ENCODE measurements at places on chromosomes 7 and 10.

GRCh38 chr10:24333736-24334135 lies 124.8 kb downstream of the KIAA1217 start:
- no peak for DNase-seq

DNA sequence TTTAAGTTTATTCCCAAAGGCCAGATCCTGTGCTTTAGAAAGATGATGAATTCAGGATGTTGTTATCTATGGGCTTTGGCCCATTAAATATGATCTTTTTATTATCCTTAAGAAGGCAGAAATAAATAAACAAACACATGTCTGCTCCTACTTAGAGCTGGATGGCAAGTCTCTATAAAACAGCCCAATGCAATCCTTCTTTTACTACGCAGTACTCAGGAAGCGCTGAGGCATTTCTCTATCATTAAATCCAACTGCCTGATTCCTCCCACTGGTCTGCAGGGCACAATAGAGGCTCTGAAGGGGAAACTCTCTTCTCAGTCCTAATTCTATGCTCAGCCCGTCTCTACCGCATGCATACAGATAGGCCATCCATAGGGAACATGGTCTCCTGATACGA lies 144.5 kb upstream of the TMEM72 start:
- DNase-seq, result no peak

GRCh38 chr10:12564173-12564572 lies 214.8 kb downstream of the CAMK1D start:
- DNase-seq, result no peak

DNA sequence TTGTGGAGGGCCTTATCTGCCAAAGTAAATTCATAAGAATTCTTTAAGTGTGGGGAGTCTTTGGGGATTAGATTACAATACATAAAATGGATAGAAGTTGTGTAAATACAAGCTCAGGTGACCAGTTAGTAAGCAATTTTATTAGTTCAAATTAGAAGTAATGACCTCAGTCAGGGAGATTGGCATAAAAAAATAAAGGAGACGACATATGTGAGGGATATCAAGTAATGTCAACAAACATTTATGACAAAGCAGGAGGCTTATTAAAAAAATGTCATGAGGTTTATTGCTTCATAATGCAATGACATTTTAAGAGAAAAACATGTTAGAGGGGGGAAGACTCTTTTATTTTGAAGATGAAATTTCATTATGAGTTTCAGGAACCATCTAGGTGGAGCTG lies 1137.0 kb upstream of the PHF14 start:
- DNase-seq, result no peak

DNA sequence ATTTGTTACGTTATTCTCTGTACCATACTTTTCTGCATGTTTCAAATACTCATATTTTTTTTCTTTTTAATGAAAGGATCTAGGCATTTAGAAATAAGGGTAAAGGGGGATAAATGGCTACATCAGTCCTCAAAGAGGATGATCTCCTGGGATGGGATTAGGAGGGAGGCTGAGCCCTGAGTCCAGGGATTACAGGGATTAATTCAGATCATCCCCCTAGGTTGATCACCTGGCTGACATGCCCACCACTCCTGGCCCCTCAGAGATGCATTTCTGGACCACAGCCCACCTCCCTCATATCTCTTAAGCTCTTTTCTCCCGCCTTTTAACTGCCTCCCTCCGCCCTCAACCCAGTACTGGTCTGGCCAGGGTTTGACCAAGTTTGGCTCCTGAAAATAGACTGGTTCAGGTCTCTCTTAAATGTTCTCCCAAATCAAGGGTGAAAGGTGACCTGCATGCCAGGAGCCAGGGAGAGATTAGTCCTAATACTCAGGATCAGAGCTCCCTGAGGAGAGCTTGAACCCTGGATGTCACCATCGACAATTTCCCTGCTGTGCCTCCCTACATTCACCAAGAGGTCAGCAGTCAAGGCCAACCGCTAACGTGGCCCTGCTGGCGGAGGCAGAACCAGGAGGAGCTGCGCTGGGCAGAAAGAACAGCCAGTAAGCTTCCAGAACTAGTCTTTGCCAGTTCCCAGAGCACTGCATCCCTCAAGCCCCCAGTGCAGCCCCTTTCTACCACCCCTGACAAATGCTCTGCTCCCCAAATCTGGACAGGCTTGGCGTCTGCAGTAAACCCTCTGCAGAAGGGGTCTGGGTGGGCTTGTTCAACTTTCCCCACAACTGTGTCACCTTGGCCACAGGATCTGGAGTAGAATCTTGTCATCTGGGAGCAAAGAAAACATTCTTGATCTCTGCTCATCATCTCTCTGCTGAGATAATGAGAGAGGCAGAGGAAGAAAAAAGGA lies 3.0 kb upstream of the CCDC136 start:
- no peak for DNase-seq

DNA sequence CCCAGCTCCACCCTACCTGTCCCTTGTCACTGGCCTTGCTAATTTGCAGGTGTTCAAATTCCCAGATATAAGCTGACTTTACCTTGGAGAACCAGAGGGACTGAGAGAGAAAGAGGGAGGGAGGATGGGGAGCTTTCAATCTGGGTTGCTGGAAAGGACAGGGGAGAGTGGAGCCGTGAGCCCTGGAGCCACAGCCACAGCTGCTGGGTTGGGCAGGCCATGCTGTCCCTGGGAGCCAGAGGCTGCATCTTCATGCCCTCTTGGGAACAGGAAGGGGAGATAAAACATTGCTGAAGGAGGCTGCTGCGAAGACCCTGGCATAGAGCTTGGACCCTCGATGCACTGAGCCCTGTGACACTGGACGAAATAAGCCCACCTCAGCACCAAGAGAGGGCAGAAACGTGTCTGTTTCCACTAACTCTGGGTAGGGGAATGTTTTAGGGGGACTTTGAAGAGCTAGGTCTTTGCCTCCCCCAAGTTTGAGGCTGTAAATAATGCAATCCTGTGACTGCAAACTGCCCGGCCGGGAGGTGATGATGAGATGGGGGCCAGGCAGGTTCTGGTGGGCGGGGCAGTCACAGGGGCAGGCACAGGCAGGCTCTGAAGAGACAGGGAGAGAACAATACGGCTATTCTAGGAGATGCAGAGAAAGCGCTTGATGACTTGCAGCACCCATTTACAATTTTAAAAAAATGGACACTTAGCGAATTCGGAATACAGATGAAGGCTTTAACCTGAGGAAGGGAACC lies 5.8 kb upstream of the JAKMIP3 start:
- DNase-seq, result no peak

DNA sequence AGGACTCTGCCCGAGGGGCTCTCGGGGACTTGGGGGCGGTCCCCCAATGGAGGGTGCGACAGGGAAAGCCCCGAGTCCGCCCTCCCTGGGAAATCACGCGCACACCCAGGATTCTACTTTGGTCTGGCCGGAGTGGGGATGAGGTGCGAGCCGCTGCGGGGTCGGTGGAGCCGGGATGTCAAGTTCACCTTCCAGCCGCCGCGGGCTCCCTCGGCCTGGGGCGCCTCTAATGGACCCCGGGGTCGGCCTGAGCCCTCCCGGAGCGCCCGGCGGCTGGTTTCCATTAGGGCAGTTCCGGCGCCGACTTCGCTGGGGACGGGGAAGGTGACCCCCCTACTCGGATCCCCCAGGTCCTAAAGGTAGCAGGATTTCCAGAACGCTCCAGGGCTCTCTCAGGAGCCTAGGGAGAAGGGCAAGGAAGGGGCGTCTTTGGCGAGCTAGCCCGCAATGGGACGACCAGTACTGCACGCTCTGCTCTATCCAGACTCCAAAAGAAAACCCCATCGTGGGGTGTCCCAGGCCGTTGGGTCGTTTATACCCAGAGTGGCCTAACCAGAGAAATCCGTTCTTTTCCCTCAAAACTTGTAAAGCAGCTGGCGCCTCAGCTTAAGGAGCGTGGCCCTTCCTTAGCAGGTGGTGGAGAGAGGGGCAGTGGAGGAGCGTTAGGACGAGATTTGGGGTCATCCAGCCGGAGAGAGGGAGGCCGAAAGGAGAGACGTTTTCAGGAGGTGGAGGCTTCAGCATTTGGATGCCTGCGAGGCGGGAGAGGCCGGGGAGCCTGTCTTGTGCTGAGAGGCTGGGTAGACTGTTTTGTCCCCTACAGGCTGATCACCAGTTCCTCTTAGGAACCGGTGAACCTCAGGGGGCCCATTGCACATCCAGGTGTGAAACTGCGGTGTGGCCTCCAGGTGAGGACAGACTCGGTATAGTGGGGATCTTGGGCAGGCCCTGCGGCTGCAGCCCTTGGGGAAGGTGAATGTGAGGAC lies 860 bp upstream of the WDR86 start:
- no peak for DNase-seq

DNA sequence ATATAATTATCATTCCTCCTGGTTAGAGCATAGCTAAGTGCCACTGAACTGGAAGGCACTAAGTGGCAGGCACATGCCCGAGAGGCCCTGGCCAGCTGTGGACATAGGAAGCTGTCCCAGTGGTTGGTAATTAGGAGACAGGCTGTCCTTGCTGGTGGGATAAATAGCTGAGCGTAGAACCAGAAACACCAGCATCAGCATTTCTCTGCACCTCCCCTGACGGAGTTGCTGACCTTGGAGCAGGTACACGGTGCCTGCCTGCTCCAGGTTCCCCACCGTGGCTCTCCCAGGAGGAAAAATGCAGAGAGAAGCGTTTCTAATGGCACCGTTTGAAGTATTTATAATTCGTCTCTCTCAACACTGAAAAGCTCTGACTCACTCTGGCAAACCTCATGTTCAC lies 5.6 kb upstream of the ABLIM1 start:
- no peak for DNase-seq

- DNase-seq, result no peak
These were observed 169.5 kb downstream of the TMEM26 start for GRCh38 chr10:61283481-61284221.

DNA sequence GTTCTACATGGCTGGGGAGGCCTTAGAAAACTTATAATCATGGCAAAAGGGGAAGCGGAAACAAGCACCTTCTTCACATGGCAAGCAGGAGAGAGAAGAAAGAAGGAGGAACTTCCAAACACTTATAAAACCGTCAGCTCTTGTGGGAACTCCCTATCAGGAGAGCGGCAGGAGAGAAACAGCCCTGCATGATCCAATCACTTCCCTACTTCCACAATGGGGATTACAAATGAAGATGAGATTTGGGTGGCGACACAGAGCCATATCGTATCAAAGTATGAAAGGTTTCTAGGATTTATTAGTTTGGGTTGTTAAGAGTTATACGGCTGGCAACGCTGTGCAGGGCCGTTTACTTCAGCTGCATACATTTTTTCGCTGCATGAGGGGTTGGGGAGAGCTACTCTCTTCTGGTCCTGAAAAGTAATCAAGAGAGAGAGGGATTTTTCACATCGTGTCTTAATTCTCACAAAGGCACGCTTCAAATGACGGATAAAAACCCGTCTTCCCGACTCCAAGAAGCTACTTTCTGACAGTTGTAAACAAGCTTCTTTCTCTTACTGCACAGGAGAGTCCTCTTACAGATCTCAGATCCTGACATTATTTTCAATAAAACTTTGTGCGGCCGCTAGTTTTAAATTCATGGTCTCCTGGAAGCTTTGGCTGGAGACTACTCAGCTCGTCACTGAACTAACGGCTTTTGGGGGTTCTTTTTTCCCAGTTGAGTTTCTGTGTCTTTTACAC lies 751 bp upstream of the GTPBP10 start:
- DNase-seq, result no peak

DNA sequence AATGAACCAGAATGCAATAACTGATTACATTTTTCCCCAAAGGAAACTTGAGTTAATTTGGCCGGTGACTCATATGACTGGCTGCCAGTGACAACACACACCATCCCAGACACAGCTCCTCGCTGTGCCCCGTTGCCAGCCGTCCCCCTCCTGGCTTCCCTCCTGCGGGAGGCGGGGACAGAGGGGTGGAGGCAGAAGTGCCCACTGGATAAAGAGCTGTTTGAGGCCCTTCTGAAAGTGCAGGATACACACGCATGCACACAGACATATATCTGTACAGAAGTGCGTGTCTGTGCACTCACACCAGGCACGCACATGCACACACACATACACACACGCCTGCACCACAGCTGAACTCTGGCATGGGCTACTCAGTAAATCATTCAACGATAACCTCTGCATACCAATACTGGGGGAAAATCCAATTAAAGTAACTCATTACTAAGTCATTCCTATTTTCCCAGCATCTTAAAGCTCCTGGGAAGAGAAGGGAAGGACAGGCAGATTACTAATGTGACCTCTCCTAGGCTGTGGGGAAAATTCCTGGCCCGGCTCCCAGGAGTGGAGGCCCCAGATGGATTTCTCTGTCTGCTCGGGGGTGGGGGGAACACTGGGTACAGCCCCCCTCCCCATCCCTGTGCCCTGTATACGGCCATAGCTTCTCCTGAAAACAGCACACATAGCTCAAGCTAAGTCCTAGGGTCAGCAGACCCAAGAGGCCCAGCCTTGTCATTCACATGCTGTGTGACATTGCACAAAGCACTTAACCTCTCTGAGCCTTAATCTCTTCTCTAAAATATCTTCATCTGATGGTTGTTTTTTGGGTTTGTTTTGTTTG lies 52.3 kb upstream of the MYL10 start:
- no peak for DNase-seq

DNA sequence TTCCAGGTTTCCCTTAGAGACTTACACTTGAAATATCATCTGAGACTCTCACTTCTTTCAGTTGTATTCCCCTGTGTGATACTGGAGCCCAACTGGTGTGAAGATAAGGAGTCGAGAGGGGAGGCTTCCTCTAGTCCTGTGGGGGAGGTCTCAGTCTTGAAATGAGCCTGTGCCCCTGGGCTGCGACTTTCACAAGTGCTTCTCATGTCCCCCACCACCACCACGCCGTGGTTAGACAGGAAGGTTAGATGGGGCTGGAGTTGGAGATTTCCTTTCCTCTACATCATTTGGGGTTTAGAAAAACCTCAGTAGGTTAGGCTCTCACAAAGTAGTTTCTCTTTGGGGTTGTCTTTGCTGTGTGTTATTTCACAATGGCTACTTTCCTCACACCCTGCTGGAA lies 25.6 kb upstream of the MKX start:
- no peak for DNase-seq

DNA sequence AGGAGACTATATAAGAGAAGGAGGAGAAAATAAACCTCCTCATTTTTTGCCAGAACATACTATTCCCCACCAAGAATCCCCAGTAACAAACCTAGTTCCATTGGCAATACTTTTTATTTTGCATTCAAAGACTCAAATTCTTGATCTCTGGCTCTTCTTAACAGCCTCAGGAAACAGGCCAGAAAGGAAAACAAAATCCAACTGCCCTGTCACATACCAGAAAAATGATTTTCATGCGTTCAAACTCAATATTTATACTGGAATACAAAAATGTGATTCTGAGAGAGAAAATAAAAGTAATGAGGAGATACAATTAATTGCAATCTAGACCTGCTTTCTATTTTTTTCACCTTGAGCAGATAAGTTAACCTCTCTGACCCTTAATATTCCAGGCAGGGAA lies 435.9 kb upstream of the AUTS2 start:
- no peak for DNase-seq
